ENCODE measurements at places on chromosomes 2 and 18.

DNA sequence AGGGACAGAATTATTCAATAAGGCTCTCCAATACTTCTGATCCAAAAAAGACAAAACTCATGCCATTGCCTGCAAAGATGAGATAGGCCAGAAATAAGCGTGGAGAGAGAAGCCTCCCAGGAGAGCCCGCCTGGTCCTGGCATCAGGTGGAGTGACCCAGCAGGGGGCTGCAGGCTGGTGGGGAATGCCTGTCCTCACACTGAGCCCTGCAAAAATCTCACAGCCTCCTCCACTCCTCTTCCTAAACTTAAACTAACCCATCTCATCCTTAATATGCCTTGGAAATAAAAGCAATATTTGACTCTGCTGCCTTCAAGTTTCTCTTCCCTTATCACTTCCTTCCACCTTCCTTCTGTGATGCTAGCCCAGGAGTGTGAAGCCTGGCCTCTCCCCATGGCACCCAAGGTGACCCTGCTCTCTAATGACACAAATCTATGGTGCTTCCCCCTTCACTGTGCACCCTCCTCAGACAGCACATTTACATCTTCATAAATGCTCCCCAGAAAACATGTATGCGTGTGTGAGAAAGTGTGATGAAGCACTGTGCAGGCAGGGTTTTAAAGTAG is 218.4 kb downstream of the ANAPC1 start:
- no peak for DNase-seq

DNA sequence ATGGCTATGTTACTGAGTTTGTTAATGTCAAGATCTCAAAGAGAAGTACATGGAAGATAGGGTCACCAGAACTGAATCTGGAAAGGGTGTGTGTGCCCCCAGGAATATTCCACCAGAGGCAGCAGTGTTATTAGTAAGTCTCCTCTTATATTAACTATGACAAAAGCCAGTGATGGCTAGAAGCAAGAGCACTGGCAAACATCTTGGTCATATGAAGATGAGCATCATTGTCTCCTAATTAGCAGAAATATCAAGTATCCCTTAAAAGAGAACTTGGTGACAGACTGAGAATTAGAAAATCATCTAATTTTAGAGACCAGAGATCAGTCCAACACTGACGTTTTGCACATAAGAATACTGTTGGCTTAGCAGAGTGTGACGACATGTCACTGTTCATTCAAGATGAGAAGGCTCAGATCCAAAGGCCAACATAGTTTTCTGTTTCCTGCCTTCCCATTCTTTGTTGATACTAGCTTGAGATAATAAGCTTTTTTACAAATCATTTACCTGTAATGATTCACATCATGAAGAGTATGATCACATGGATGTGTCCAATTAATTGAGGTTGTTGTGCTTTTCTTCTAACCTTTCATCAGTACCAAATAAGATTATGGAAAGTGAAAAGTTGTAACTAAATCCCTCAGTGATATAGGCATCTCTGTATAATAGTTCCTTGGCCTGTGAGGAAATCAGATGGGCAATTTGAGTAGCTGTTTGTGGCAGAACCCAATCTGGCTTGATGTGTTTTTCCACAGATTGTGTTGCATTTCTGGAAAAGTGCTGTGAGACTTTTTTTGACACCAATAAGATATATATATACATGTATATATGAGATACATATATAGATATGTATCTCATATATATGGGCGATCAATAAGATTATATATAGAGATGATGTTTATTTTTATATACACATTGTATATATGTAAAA is 44.5 kb downstream of the MAPRE2 start:
- no peak for DNase-seq

DNA sequence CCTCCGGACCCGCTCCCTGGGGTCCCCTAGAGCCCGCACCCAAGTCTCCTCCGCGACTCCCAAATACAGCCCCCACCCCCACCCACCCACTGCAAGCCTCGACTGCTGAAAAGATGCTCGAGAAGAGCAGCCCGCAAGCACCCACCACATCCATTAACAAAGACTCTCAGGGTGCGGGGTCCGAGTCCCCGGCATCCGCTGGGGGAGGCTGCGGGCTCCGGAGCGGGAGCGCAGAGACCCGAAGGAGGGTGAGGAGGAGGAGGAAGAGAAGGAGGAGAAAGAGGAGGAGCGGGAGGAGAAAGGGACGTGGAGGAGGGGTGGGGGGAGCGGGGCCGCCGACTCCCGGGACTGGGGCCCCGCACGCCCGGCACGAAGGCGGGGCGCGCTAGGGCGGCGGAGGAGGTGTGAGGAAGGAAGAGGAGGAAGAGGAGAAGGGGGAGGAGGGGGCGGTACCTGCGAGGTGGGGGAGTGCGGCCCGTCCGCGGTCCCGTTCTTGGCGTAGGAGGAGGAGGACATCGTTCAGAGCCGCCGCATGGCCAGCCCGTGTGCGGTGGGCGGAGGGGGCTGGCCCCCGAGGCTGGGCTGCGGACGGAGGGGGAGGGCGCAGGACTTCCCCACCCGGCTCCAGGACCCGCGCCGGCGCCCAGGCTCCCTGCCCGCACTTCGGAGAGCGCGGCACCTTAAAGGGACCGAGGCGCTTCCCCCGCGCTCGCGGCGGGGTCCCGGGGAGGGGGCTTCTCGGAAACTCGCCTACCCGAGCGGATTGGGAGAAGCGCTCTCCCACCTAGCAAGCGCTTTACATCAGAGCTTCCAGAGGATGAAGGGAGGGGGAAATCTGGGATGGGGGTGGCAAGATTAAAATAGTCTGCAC is at the start of gene CACNB4:
Gene CACNB4 (minus strand): TSS at position 549 of the 871 bp plus-strand sequence.
- DNase-seq, result no peak

- DNase-seq, result no peak
Measured at GRCh38 chr2:142104134-142104758, 26.6 kb downstream of the LRP1B start.

DNA sequence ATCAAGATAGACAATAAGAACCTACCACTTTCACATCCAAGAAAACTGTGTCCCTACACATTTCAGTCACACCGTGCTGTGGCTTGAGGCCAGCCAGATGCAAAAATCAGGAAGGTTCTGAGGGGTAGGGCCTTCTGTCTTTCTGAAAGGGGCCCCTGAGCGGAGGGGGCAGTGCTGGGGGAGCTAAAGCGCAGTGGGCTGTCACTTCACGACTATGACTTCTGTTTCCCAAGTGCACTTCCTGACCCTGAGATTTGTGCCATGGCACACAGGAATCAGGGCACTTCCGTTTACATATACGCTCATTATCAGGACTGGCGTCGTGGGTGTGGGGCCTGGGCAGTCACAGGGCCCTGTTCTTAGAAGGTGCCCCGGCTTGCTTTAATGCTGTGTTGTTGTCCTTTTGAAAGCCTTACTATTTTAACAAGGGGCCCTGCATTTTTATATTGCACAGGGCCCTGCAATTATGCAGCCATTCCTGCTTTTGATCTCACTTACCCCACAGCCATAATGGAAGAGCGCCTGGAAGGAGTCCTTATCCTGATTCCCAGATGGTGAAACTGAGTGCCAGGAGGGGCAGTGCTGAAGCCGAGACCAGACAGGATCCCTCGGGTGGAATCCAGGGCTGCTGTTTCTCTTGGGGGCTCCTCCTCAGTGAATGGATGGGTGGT is 620 bp downstream of the NGEF start:
- no peak for DNase-seq

All from astrocyte of the spinal cord (primary cell).